ENCODE measurements at places on chromosomes 1 and 21. TPM values are rescaled to one million over a fixed set of nuclear protein-coding genes. Genes with fewer than 3 reads are reported as not detected.

The KIRREL1 gene
- not detected for total RNA-seq

The NECTIN4 gene
- not detected for total RNA-seq

The SPRR2A gene
- not detected for total RNA-seq

The NHLH2 gene
- total RNA-seq: not detected

The PIK3C2B gene
- total RNA-seq: 151 TPM

The B3GALT2 gene
- total RNA-seq: not detected

The CKS1B gene
- total RNA-seq: 25.3 TPM

GRCh38 chr1:200510228-200510623 is 100.4 kb upstream of the ZNF281 start:
- no peak overlapping the region for H3K27ac ChIP-seq

GRCh38 chr1:206833801-206834200 is 31.6 kb upstream of the IL20 start:
- H3K27me3 ChIP-seq: no peaks in the 10 kb centered on the region
- peaks cover 54% of the 10 kb centered on the region for H3K4me1 ChIP-seq
- H3K36me3 ChIP-seq: no peaks in the 10 kb centered on the region
- no peak for DNase-seq
- H3K27ac ChIP-seq: no peak overlapping the region

DNA sequence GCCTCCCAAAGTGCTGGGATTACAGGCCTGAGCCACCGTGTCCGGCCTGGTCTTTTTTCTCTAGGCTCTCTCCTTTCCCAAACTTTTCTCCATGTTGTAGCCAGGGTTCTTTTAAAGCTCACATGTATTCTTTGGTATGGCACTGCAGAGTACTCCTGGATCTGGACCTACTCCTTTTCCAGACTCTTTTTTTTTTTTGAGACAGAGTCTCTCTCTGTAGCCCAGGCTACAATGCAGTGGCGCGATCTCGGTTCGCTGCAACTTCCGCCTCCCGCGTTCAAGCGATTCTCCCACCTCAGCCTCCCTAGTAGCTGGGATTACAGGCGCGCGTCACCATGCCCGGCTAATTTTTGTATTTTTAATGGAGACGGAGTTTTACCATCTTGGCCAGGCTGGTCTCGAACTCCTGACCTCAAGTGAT is 602 bp upstream of the MED18 start:
- peak overlapping the region; percentile 92 for H3K4me3 ChIP-seq
- no peak for DNase-seq
- H3K4me1 ChIP-seq: peaks cover 54% of the 10 kb centered on the region
- peak overlapping the region; percentile 97 for H3K27ac ChIP-seq
- peaks cover 34% of the 10 kb centered on the region for H3K36me3 ChIP-seq
- H3K27me3 ChIP-seq: peaks cover 2% of the 10 kb centered on the region

DNA sequence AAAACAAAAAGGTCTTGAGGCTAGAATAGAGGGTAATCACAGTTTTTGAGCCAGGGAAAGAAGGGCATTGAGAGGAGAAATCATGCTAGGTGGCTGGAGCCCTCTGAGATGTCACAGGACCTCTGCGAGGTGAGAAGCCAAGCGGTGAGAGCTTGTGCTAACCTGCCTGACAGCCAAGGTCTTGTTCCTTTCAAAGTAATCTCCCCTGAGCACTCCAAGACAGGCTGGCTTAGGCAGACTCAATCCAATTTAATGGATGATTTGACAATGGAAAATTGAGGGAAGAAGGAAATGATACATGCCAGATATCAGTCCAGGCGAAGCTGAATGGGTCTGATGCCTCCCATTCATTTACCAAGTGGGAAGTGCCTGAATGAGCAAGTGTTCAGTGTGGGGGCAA is 311.9 kb upstream of the PTBP2 start:
- no peak overlapping the region for H3K27ac ChIP-seq
- H3K4me1 ChIP-seq: no peaks in the 10 kb centered on the region
- H3K27me3 ChIP-seq: no peaks in the 10 kb centered on the region
- no peaks in the 10 kb centered on the region for H3K36me3 ChIP-seq

GRCh38 chr21:27678511-27678910 is 711.6 kb upstream of the ADAMTS5 start:
- H3K4me1 ChIP-seq: no peaks in the 10 kb centered on the region
- no peak for DNase-seq
- no peaks in the 10 kb centered on the region for H3K36me3 ChIP-seq
- H3K27ac ChIP-seq: no peak overlapping the region
- no peak overlapping the region for H3K4me3 ChIP-seq

DNA sequence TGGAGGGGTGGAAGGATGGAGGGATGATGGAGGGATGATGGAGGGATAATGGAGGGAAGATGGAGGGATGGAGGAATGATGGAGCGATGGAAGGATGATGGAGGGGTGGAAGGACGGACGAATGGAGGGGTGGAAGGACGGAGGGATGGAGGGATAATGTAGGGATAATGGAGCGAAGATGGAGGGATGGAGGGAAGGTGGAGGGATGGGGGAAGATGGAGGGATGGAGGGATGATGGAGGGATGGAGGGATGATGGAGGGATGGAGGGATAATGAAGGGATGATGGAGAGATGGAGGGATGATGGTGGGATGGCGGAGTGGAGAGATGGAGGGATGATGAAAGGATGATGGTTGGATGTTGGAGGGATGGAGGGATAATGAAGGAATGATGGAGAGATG is 61.3 kb downstream of the KCNAB2 start:
- DNase-seq: no peak
- H3K27me3 ChIP-seq: peaks cover 5% of the 10 kb centered on the region

DNA sequence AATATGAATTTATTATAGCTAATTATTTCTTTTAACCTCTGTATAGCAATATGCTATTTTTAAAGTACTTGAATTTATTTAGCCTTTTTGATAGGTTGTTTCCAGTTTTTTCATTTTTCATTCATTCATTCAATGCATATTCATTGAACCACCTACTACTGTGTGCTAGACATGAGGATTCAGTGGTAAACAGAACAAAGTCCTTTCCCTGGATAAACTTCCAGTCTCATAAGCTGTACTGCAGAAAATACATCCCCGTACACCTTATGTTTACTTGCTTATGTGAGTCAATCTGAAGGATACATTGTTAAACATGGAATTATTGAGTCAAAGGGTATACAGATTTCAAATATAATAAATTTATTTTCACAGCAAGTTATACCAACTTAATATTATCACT is 21.9 kb downstream of the AGL start:
- H3K27me3 ChIP-seq: no peaks in the 10 kb centered on the region
- H3K36me3 ChIP-seq: peaks cover 35% of the 10 kb centered on the region
- no peak overlapping the region for H3K4me3 ChIP-seq
- H3K27ac ChIP-seq: no peak overlapping the region

GRCh38 chr1:7616076-7616832 is 154.8 kb upstream of the VAMP3 start:
- H3K27ac ChIP-seq: no peak overlapping the region
- H3K27me3 ChIP-seq: peaks cover 7% of the 10 kb centered on the region
- no peaks in the 10 kb centered on the region for H3K36me3 ChIP-seq
- DNase-seq: no peak
- H3K4me1 ChIP-seq: no peaks in the 10 kb centered on the region
- H3K4me3 ChIP-seq: no peak overlapping the region

DNA sequence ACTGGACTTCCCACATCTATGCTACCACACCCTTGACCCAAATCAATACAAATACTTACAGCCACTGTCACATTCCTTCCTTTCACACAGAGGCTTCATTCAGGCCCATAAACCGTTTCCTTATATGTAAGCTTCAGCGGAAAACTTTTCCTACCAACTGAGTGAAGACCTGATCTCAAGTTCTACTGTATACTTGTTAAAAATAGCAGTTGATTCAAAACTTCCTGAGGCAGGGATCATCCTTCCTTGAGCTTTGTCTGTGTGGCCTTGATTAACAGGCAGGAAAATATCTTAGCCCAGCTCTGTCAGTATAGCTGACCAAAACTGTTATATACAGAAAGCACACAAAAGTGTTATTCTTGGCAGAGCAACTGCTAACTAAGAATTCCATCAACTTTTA is 42.7 kb downstream of the DENND2C start:
- H3K27me3 ChIP-seq: peaks cover 16% of the 10 kb centered on the region
- no peak overlapping the region for H3K27ac ChIP-seq
- peaks cover 2% of the 10 kb centered on the region for H3K36me3 ChIP-seq
- H3K4me1 ChIP-seq: no peaks in the 10 kb centered on the region
- no peak for DNase-seq

GRCh38 chr1:88371436-88372023 is 312.5 kb upstream of the PKN2 start:
- no peak for DNase-seq
- H3K4me1 ChIP-seq: no peaks in the 10 kb centered on the region
- no peak overlapping the region for H3K27ac ChIP-seq
- no peaks in the 10 kb centered on the region for H3K36me3 ChIP-seq

DNA sequence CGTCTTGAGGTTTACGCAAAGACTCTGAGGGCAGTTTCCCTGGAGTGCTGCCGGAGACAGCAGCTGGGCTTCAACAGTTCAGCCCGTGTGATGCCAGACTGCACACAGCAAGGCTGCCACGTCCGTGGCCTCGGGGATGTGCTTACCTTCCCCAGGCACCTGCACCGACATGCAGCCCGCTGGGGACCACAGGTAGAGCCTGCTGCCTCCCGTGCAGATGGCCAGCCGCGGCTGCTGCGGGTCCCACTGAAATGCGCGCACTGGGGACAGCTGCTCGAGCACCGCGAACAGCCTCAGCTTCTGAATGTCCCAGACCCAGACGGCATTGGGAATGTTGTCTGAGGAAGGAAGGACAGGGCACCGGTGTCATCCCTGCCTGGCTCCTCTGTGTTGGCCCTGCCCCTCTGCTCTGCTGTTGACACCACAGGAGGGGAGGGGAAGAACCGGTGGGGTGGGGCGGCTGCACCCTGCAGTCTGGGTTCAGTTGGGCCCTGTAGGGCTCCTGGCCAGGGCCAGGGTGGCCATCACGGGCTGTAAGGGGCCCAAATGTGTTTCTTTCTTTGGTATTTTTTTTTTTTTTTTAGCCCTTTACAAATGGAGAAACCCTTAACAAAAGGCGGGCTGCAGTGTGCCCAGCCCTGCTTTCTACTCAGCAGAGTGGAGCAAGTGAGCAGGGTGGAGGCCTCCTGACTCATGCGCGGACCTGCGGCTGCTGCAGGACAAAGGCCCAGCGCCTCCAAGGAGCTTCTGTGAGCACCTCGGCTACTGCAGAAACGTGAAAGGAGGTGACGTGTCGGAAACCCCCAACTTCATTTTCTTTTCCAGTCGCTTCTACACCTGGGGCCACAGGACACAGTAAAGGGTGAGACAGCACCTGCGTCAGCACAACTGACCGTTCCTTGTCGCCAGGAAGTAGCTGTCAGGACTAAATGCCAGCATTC is 6.8 kb downstream of the TPRG1L start:
- no peaks in the 10 kb centered on the region for H3K27me3 ChIP-seq
- no peak for DNase-seq
- peaks cover 73% of the 10 kb centered on the region for H3K36me3 ChIP-seq
- peaks cover 9% of the 10 kb centered on the region for H3K4me1 ChIP-seq
- H3K27ac ChIP-seq: no peak overlapping the region

GRCh38 chr1:219090607-219091006 is 83.1 kb upstream of the LYPLAL1 start:
- peaks cover 8% of the 10 kb centered on the region for H3K36me3 ChIP-seq
- H3K27ac ChIP-seq: peak overlapping the region; percentile 85
- no peak for DNase-seq
- H3K4me3 ChIP-seq: peak overlapping the region; percentile 70
- no peaks in the 10 kb centered on the region for H3K27me3 ChIP-seq

DNA sequence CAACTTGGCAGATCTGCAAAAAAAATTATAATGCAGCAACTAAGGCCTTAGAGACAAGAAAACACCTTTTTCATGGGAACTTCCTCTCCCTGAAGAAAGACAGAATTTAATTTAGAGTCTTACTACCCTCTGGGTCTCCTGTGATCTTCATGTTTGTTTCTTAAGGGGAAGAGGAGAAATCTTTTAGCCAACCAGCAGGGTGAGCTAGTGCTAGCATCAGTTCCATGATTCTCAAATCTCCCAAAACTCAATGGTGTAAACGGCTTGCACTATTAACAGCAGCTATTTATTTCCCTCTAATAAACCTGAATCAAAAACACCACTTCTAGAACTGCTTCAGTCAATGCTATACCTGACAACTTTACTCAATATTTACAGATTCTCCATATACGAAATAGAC is 3.8 kb downstream of the ZNF644 start:
- H3K27ac ChIP-seq: peak overlapping the region; percentile 61
- peak overlapping the region; percentile 56 for H3K4me3 ChIP-seq
- no peaks in the 10 kb centered on the region for H3K27me3 ChIP-seq
- peaks cover 45% of the 10 kb centered on the region for H3K36me3 ChIP-seq

DNA sequence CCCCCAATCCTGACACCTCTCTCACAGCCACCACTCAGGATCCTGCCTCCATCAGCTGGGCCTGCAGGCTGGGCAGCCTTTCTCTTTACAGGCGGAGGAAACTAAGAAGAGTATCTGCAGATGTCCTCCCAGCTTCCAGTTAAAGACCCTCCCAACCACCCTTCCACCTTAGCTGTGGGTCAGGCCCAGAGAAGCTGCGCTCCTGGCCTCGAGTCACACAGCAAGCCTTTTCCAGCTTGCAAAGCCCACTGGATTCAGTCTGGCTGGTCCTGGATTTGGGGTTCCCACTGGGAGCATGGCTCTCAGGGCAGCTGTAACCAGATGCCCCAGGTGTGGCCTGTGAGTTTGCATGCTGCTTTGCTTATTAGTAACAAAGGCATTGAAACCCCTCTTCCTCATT is 19.9 kb downstream of the KCNQ4 start:
- no peak for DNase-seq
- no peak overlapping the region for H3K4me3 ChIP-seq
- H3K36me3 ChIP-seq: no peaks in the 10 kb centered on the region
- H3K27ac ChIP-seq: peak overlapping the region; percentile 74

GRCh38 chr1:248804771-248805681 is 20.7 kb downstream of the SH3BP5L start:
- H3K4me1 ChIP-seq: peaks cover 61% of the 10 kb centered on the region
- H3K4me3 ChIP-seq: peak overlapping the region; percentile 80
- peaks cover 11% of the 10 kb centered on the region for H3K36me3 ChIP-seq
- peak; percentile 37 for DNase-seq
- H3K27ac ChIP-seq: peak overlapping the region; percentile 97
- H3K27me3 ChIP-seq: no peaks in the 10 kb centered on the region

GRCh38 chr1:184803180-184803492 is 48.5 kb upstream of the EDEM3 start:
- H3K27ac ChIP-seq: no peak overlapping the region
- no peaks in the 10 kb centered on the region for H3K27me3 ChIP-seq
- H3K36me3 ChIP-seq: peaks cover 6% of the 10 kb centered on the region
- H3K4me1 ChIP-seq: peaks cover 13% of the 10 kb centered on the region

DNA sequence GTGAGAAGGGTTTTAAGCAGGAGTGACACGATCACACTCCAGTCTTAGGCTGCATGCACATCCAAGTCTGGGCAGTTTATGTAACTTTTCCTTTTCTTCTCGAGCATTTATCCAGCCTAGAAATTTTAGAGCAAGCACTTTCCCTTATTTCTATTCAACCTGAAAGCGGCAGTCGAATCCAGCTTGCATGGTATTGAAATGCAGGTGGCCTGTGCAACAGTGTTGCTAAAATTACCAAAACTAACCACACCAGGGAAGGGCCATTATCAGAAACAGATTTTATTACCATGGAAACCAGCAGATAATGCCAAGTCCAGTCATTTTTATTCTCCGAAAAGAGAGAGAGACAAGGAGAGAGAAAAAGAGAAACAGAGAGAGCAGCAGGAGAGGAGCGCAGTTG is 179.9 kb upstream of the ZC3H12A start:
- no peak overlapping the region for H3K4me3 ChIP-seq
- peaks cover 51% of the 10 kb centered on the region for H3K4me1 ChIP-seq
- no peak overlapping the region for H3K27ac ChIP-seq

Measured in activated B cell treated with CpG ODN at 0.5 μM for 24 hours (primary cell).